ENCODE measurements at places on chromosomes 7 and 10.
A peak's percentile ranks its signal among the peaks of the same experiment; 100 is the strongest.

GRCh38 chr10:9766762-9767161, 1250.9 kb upstream of the CELF2 start:
- no peak for DNase-seq

DNA sequence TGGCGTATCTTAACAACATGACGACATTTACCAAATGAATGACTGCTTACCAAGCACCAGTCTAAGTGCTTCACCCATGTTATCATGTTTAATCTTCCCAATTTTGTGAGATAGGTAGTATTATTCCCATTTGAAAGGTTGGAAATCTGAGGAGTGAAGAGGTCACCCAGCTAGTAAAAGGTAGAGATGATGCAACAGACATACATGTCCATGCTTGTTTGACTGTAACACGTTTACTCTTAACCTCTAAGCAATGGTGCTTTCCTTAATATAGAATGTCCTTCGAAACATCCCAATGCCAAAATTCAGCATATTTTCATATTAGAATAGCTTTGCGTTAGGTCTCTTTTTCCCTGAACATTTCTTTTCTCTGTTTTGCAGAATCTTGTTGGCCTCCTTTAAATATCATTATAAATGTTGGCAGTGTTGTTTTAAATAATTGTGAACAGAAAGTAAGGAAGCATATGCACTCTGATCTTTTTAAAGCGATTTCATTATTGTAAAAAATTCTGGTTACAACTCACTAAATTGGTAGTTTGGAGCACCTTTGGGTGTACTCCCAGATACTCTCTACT, 722.8 kb downstream of the AUTS2 start:
- no peak for DNase-seq

DNA sequence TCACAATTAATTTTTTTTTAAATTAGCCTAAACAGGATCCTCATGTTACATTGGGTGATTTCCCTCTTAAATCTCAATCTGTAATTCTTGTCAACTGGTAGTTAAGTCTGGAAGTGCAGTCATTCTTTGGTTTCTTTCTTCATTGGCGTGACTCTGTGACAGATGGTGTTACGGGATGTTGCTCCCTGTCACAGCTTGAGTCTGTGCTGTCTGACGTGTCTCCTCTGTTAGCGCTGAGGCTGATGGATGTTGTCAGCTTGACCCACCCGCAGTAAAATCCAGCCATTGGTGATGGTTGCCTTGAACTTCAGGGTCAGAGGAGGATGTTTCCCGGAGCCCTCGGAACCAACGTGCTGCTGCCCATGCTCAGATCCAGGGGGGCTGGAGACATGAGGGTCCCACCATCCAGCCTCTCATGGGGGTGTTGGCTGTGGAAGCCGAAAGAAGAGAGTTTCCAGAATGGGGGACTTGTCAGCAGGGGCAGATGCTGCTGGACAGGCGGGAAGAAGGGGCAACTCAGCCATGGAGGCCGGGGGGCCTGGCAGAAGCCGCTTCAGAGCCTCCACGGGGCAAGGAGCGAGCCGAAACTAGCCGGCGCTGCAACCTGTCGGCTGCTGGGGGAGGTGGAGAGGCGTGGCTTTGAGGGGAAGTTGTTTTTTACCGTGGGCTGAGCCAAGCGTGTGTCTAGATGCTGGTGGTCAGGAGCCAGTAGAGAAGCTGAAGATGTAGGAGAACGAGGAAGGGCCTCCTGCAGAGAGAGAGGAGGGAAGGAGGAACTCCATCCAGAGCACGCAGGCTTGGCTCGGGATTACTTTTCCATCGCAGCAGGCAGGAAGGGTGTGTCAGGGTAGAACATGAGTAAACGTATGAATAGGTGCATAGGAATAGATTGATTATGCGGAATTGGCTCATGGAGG, 3.5 kb downstream of the SUN1 start:
- no peak for DNase-seq

- no peak for DNase-seq
Observed at GRCh38 chr7:19526639-19527038, 182.2 kb downstream of the POLR1F start.

DNA sequence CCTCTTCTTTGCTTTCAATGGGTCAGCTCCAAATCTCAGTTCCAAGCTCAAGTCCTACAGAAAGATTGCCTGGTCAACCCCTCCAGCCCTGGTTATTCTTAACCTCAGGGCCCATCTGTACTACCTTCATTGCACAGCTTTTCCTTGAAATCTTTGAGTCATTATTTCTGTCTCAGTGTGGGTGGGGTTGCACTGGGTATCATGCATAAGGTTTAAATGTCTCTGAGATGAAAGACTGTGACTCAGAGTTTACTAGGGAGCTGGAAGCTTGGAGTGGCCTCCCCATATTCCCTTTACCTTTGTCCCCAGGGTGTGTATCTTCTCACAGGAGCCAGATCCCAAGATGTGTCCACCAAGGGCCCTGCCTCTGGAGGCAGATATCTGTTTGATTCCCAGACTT, 3.3 kb upstream of the OR6V1 start:
- DNase-seq = no peak

- no peak for DNase-seq
Observed at GRCh38 chr7:42689626-42690025, 222.2 kb downstream of the C7orf25 start.

- no peak for DNase-seq
Observed at GRCh38 chr7:46484906-46485305, 563.8 kb upstream of the IGFBP3 start.

DNA sequence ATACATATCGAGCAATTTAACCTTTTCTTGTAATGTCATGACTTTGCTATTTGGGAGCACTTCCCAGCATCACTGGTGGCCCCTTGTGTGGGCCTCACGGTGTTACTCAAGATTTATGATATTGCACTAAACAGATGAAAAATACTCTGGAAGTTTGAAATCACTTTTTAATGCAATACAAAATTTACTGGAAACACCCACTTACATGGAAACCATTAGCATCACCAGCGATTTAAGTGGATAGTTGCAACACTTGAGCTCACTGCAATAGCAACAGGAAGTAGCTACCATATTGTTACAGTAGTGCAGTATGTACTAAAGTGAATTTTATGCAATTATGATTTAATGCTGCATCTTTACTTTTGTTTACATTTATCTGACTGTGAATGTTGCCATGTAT, 184.4 kb downstream of the MDFIC start:
- no peak for DNase-seq

- DNase-seq = no peak
Observed at GRCh38 chr10:6476989-6477388, 103.1 kb downstream of the PRKCQ start.

DNA sequence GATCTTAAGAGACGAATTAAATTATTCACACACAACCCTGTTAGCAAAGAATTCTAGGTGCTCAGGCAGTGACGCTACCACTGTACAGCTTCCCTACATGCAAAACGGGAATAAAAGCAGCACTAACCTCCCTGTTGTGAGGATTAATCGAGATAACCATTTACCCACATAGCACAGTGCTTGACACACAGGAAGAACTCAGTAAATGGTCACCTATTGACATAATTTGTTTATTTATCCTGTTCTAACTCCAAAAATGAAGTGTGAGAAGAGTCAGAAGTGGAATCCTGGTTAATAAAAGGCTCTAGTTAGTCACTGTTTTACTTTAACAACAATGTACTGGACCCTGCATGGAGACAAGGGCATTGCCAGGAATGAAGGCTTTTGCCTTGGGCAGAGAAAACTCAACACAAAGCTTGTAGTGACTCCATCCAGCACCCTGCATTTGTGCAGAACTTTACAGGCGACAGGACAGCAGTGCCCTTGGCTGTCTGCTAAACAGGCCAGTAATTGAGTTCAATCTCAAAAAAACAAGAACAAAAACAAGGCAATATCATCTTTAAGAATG, 103.8 kb downstream of the SORBS1 start:
- DNase-seq = no peak

DNA sequence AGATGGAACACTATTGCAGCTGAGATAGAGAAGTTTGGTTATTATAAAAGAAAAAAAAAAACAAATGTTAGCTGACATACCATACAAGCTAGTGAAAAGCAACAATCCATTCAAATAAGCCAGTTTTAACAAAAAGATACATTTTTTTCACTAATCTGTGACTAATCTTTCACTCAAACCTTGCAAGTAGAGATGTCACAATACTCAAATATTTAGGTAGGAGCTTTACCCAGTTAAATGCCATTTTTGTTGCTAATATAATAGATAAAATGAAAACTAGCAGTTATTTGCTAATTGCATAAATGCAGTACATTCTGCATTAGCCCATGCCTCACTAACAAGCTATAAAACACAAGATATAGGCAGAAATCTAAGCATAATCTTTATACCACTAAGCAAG, 123.6 kb downstream of the BTAF1 start:
- no peak for DNase-seq

- DNase-seq = no peak
Observed at GRCh38 chr7:18151422-18151821, 123.8 kb upstream of the PRPS1L1 start.

GRCh38 chr10:26219676-26220075, 3.1 kb downstream of the GAD2 start:
- DNase-seq = no peak

DNA sequence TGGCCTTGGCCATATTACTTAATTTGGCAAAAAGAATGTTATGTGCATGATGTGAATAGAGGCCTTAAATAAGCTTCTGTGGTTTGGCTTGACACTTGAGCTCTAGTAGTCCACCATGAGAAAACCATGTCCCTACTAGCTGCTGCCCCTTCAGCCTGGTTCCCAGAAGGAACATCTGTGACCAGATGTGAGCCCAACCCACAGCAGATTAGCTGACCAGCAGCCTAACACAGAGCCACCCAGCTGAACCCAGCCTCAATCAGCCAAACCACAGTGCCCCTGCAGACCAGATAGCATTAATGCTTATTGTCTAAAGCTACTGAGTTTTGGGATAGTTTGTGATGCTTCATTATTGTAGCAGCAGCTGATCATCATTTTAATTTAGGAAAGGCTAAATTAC, 16.6 kb downstream of the JAZF1 start:
- peak; percentile 70 for DNase-seq

DNA sequence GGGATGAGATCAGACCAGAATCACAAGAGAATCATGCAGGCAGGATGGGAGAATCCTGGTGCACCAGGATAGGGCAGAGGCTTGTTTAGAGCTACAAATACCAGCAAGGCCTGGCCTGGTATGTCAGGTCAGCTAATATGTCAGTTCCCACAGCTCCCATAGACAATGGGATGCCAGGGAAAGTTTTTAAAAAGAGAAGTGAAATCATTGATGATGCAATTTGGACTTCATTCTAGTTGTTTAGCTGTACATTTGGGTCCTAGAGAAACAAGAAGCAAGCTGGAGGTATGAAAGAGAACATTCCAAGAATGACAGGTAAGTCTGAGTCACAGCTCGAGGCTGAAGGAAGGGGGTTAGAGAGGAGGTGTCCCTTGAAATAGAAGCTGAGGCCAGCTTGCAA, 45.2 kb downstream of the GPR141 start:
- no peak for DNase-seq

DNA sequence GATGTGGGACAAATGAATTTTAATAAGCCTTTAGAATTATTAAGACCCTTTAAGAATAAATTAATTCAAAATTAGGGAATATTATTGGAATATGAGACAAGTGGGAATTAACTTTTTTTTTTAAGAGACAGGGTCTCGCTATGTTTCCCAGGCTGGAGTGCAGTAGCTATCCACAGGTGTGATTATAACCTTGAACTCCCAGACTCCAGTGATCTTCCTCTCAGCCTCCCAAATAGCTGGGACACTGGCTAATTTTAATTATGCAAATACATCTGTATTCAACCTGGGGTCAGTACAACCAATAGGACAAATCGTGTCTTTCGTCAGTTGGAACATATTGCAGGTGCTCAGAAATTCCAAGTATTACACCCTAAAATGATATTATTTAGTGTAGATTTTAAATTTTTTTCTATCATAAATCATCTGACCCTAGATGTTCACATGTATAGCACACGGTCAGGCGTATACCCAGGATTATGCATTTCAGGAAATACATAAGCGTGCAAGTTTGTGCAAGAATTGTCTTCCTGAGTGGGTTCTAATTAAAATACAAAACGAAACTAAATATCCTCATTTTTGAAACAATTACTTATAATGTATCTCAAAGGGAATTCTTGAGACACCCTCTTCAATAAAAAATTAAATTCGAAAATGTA, 1.2 kb downstream of the NT5C3A start:
- no peak for DNase-seq

GRCh38 chr10:28906415-28906814, 229.1 kb downstream of the BAMBI start:
- no peak for DNase-seq

All from AG09309 (cell line).